ENCODE measurements at places on chromosomes 16 and 17.

GRCh38 chr16:53433509-53433908 is 762 bp upstream of the RBL2 start:
- no peak for DNase-seq

DNA sequence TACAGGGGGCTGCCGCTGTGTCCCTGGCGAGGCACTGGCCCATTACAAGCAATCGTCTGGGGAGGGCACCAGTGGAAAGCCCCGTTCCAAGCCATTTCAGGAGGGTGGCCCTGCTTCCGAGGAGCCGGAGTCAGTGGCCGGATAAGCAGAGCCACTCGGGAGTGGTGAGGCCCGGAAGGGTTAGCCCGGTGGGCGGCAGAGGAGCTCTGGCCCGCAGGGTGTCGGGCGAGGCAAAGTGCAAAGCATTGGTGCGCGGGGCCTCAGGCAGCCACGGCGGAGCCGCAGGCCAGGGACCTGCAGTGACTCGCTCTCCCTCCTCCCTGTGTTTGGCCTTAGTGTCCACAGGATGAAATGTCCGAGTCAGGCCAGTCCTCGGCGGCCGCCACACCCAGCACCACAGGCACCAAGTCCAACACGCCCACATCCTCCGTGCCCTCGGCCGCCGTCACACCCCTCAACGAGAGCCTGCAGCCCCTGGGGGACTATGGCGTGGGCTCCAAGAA is 24.6 kb downstream of the NME3 start:
- DNase-seq, result no peak

- DNase-seq, result no peak
Observed at GRCh38 chr17:12727881-12728280, 61.4 kb upstream of the ARHGAP44 start.

DNA sequence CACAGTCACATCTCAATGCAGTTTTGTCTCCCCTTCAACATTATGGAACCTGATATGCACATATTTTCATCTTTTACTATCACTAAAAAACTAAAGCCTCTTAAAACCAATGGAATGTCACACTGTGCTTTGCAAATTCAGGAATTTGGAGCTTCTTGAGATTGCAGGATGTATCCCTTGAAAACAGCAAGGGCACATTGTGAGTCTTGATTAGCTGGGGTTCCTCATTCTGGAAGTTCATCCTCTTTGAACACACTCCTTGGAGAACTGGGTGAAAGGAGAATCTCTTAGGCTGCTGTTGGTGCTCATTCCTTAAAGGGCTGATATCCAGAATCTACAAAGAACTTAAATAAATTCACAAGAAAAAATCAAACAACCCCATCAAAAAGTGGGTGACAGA is 21.1 kb upstream of the MYOCD start:
- DNase-seq, result no peak
